Stimulated activated CD8-positive, alpha-beta memory T cell treated with anti-CD3 and anti-CD28 coated beads, Interleukin-15, amount 100 ng/mL, for 4 hours (primary cell): ENCODE measurements at places on chromosomes 7 and 10.

GRCh38 chr7:139523199-139523941, at the start of gene CLEC2L:
Gene CLEC2L (plus strand): TSS chr7:139523685. CDS start chr7:139523928, 243 bp downstream.
- DNase-seq, result no peak

DNA sequence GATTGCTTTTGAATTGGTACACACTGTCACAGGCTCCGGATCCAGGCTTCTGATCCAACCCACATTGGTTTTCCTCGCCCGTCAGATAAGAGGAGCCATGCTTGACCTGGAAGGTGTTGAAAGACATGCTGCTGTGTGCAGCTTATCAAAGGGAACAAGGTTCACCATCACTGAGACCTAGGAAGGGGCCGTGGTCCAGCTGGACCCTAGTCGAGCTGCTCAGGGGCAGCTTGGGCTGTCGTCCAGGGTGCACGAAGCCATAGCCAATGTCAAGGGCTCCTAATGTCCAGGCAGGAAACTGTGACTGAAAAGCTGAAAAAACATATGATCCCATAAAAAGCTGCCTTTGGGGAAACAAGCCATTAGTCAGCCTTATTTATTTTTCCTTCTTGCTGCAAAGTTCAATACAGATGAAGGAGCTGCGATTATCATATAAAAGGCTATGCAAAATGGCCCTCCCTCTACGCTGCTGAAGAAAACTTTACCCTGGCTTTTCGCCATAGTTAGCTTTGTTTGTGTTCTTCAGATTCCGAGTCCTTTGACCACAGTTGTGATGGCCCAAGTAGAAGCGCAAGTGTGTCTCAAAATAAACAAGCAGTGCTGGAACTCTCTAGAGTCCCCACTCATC, 118.0 kb downstream of the CREB5 start:
- no peak for DNase-seq

- no peak for DNase-seq
Measured at GRCh38 chr10:17340144-17340829, 112.2 kb downstream of the VIM start.

DNA sequence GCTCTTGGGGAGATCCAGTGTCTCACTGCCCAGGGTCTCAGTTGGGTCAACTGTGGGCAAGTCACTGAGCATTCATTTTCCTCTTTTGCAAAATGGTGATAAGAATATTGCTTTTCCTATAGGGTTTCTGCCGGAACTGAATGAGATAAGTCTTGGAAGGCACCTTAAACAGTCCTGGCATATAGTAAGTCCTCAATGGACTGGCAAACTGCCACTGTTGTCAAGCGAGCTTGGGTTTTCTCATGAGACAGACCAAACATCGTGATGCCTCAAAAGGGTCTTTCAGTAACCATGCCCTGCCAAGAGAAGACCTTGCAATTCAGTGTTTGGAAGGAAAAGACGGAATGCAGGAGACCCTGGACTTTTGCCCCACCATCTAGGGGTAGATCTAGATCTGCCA, 251.5 kb downstream of the WDR11 start:
- DNase-seq, result no peak

- no peak for DNase-seq
Measured at GRCh38 chr10:2300231-2300630, 562.9 kb upstream of the ADARB2 start.

GRCh38 chr7:45646207-45646821, 72.1 kb downstream of the ADCY1 start:
- no peak for DNase-seq

- no peak for DNase-seq
Measured at GRCh38 chr10:9160275-9160674, 1105.8 kb downstream of the GATA3 start.

- no peak for DNase-seq
Measured at GRCh38 chr10:94402843-94403379, 570 bp downstream of the TBC1D12 start.

- DNase-seq, result no peak
Measured at GRCh38 chr10:123835575-123835974, 56.0 kb downstream of the CPXM2 start.

- DNase-seq, result no peak
Measured at GRCh38 chr10:7417807-7418206, 7.0 kb upstream of the SFMBT2 start.

GRCh38 chr7:100692578-100692961, 1.5 kb downstream of the GIGYF1 start:
- no peak for DNase-seq

- no peak for DNase-seq
Measured at GRCh38 chr10:70169649-70170364, 507 bp downstream of the SAR1A start.

GRCh38 chr10:116452338-116452720, 24.7 kb downstream of the PNLIPRP3 start:
- DNase-seq, result no peak
